ENCODE measurements at places on chromosomes 4 and X. TPM values are rescaled to one million over a fixed set of nuclear protein-coding genes. Genes with fewer than 3 reads are reported as not detected.

CDS1 gene
- total RNA-seq, result 15.2 TPM

MAP7D2 gene
- total RNA-seq, result 36.6 TPM

DCAF16 gene
- 48.0 TPM for total RNA-seq

SGCB gene
- total RNA-seq, result 52.2 TPM

DNA sequence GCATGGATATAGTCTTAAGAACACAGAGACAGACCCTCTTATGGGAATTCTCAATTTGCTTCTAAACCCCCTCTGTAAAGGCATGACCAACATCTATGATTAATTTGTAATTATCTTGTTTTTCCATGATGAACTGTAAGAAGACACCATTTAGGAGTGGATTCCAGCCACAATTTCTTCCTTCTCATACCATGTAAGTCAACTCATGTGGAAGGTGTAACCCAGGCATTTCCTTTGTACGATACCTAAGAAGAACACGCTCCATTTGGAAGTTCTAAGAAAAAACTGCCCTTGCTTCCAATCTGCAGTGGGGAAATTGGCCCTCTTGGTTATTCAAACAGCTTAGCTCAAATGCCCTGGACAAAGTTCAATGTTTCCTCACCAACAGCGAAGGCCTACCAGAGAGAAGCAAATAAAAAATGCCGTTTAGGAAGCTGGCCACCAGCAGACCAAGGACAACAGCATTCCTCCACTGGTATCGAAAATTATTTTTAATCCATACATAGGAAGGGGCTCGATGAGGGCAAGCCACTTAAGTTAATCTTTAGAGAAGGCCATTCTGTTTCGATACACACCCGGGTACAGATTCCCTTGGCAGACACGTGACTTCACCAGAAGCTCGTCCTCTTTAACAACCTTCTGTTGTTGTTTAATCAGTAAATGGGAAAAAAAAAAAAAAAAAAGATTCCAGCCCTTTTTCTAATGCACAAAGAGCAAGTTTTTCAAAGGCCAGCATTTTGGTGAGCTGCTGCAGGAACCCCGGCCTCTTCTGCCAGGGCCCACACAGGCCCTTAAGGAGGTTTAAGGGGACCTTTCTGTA is 2.6 kb downstream of the DHRSX start:
- no peak overlapping the region for H3K4me3 ChIP-seq
- H3K27ac ChIP-seq, result peak overlapping the region; percentile 98
- H3K27me3 ChIP-seq, result no peaks in the 10 kb centered on the region
- DNase-seq, result peak; percentile 63
- H3K4me1 ChIP-seq, result peaks cover 31% of the 10 kb centered on the region

DNA sequence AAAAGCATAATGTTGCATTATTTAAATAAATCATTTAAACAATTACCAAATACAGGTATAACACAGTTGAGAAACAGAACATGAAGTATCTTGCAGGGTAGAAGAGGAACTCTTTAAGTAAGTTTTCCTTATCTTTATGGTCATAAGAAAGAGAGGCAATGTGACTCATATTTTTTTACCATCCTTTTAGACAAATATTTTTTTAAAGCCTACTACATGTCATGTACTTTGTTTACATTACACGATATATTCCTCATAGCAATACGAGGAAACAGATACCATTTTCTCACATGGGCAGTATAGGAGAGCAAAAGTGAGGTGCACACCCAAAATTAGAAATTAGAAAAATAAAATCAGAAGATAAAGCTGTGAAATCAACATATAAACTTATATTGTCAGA is 49.3 kb upstream of the EPHA5 start:
- no peaks in the 10 kb centered on the region for H3K4me1 ChIP-seq
- H3K27ac ChIP-seq, result no peak overlapping the region
- no peaks in the 10 kb centered on the region for H3K27me3 ChIP-seq

DNA sequence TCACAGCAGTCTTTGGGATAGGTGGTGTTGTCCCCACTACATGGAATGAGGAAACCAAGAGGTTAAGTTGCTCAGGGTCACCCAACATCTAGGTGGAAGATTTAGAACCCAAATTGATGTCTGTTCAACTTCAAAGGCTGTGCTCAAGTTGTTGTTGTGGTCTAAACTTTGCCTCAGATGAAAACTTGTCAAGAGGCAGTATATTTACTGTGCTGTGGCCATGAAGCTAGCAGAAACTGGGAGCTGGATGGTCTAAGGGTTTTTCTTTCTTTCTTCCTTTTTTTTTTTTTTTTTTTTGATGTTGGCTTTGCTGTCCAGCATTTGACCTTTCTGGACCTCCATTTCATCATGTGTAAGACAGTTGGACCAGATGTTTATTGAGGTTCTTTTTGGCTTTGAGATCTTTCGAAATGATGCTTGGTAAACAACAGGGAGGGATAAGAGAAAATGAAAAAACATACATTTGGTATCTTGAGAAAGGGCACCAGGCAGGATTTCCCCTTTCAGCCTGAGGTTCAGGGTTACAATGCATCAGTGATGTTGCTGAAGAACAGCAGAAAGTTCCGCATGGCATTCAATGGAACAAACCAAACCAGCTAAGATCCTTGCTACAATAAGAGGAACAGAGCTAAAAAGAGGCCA is 166.2 kb upstream of the RPS6KA3 start:
- no peaks in the 10 kb centered on the region for H3K27me3 ChIP-seq
- H3K4me3 ChIP-seq, result no peak overlapping the region
- no peaks in the 10 kb centered on the region for H3K4me1 ChIP-seq
- DNase-seq, result no peak
- H3K27ac ChIP-seq, result no peak overlapping the region

DNA sequence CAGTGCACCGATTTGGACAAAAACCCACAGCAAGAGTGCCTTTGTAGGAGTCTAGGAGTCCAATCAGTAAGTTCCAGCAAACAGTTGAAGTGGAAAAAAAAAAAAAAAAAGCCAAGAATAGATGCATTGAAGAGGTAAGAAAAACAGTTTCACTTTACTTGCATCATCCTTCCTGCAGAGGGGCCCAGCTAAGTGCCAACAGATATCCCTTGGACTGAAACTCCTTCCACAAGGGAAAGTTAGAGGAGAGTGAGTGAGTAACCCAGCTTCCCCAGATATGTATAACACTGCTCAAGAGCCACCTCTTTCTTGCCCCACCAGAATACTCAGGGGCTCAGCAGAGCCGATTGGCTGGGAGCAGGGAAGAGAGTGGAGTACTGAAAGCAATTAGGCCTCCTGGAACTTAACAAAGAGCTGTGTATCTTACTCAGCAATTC is 617.7 kb upstream of the SMIM31 start:
- no peak overlapping the region for H3K4me3 ChIP-seq
- no peak for DNase-seq
- no peaks in the 10 kb centered on the region for H3K4me1 ChIP-seq
- no peaks in the 10 kb centered on the region for H3K27me3 ChIP-seq
- no peaks in the 10 kb centered on the region for H3K36me3 ChIP-seq

Data from testis (tissue), 5 donors.